ENCODE measurements at places on chromosomes 4 and X.

- no peak for DNase-seq
Observed at GRCh38 chrX:153933748-153934147, 1.1 kb downstream of the NAA10 start.

DNA sequence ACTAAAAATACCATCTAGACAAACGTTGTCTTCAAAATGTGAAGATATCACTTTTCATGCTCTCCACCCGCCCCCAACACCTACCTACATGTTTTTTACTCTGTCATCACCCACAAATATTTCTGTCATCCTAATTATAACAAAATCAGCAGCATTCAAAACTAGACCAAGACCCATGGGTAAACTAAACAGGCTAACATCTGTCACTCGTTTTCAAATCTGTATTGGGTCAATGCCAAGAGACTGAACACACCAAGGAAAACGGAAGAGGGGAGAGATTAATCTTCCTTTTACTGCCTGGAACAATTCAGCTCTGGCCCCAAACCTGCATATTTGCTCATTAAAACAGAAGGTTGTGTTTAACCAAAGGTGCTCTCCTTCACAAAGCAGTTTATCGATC lies 17.5 kb downstream of the FAM184B start:
- no peak for DNase-seq

DNA sequence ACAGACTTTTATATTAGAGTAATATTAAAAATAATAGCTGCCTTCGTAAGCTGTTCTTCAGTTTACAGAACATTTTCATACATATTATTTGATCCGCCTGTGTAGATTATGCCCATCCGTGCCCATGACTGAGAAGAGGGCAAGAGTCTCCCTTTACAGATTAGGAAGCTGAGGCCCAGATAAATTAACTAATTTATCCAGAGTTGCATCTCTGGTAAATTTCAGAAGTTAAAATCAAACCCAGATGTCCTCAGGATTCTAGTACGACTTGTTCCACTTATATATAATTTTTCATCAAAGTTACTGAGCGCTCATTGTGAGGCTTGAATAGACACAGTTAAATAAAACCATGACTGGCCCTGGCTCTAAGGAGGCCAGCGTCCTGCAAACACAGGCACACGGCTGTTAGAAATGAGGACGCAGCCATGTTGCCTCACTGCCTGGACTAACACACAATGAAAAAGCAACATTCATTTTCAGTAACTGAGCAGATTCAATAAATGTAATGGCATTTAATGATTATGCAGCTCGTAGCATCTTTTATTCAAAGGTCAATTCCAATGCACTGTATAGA lies 148.0 kb downstream of the TENM3 start:
- DNase-seq = no peak

- DNase-seq = no peak
Observed at GRCh38 chr4:7821245-7822136, 118.2 kb downstream of the AFAP1 start.

- no peak for DNase-seq
Observed at GRCh38 chr4:86554646-86555045, 39.5 kb upstream of the PTPN13 start.

DNA sequence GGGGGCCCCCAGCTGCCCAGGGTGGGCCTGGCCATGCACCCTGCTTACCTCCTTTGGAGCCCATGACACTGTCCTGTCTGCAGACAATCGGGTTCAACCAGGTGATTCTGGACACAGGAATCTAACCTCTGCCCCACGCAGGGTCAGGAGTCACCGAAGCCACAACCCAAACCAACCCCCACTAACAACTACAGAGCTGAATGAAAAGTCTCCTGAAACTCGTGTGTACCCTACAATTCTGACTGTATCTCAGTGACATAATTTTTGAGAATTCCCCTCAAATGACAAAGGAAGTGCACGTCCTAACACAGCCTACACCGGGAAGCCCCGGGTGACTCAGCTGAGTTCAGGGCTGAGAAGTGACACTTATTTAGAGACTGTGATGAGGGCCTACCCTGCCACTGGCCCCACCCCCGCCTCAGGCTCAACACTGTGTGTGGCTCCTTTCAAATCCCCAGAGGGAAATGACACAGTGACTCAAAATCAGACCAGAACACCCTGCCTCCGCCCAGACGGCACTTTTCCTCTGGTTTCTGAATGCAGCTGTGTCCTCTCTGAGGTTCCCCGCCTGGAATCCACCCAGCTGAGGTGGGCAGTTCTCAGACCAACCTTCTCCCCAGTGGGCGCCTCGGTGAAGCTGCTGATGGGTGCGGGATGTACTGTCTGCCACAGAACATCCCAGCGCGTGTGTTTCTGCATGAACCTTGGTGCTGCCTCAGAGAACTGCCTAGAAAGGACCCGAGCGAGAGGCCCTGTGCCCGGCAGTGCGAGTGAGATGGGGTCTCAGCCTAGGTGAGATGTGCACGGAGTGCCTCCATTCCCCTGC lies 9.9 kb downstream of the TNIP2 start:
- DNase-seq = peak; percentile 56

GRCh38 chrX:87517571-87518141 lies at the start of gene KLHL4:
Gene KLHL4, plus strand, starts transcription at chrX:87517802. Its CDS starts 92 bp downstream, at chrX:87517894.
- DNase-seq = no peak

DNA sequence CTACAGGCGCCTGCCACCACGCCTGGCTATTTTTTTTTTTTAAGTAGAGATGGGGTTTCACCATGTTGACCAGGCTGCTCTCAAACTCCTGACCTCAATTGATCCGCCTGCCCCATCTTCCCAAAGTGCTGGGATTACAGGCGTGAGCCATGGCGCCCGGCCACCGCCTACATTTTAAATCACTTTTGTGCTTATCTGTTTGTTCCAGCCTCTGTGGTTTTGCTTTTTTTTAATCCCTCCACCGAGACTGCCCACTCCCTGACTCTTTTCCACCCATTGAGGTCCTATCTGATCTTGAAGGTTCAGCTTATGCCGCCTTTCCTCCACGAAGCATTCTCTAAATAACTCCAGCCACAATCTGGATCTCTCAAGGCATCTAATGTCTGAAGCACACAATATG lies 73.5 kb downstream of the CHRDL1 start:
- no peak for DNase-seq

- DNase-seq = no peak
Observed at GRCh38 chr4:134560728-134561127, 359.1 kb upstream of the PABPC4L start.

DNA sequence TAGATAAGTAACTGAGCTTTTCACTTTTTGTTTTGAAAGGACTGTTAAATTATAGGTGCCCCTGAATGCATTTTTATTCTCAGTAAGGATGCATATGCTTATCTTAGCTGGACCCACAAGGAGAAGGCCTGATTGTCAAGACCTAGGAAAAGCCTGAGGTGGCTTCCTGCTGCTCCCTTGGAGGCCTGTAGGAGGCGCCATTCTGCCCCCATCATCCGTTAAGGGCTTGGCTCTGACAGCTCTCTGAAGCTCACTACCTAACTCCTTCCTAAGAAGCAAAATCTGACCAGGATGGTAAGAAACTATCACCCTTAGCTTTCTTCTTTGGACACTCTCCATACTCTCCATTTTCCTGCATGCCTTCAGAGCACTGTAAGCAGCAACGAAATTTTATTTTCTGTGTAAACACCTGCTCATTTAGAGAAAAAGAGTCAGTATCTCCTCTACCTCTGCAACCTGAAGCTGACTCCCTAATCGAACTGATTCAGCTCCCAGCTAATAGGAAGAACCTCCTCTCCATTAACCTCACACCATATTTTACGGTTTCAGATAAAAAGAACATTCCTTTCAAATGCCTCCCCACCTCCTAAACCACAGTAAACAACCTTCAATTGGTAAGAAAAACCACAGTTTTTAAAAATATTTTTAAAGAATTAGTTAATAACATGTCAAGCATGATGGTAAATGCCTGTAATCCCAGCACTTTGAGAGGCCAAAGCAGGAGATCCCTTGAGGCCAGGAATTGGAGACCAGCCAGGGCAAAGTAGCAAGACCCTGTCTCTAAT lies 73.4 kb upstream of the EDNRA start:
- DNase-seq = no peak

GRCh38 chrX:46704767-46705386 lies 54.0 kb downstream of the SLC9A7 start:
- no peak for DNase-seq

- no peak for DNase-seq
Observed at GRCh38 chrX:11760958-11761357, 2.9 kb downstream of the MSL3 start.

DNA sequence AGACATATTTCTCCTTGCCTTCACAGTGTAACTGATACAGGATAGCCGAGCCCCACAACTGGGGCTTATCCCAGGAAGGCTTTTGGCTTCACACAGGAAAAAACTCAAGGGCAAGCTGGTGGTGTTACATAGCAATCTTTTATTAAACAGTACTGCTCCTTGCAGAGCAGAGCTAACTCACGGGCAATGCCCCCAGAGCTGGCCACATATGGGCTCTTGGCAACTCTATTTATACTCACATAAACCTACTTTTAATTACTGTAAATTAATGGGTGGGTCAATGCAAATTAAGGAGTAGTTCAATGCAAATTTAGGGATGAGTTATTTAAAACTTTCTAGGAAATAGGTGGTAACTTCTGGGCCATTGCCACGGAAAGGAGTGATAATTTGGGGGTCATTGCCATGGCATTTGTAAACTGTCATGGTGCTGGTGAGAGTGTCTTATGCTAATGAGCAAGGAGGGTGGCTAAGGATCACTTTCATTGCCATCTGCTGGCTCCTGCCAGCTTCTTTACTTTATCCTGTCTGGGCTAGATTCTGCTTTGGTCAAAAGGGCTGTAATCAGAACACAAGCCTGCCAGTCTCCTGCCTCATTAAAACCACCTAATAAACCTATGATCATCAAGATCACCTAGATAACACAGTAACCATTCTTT lies 288.8 kb downstream of the CENPC start:
- no peak for DNase-seq

- DNase-seq = no peak
Observed at GRCh38 chrX:118520216-118521206, 24.9 kb downstream of the DOCK11 start.

GRCh38 chrX:24229976-24230375 lies 80.4 kb downstream of the ZFX start:
- DNase-seq = no peak

DNA sequence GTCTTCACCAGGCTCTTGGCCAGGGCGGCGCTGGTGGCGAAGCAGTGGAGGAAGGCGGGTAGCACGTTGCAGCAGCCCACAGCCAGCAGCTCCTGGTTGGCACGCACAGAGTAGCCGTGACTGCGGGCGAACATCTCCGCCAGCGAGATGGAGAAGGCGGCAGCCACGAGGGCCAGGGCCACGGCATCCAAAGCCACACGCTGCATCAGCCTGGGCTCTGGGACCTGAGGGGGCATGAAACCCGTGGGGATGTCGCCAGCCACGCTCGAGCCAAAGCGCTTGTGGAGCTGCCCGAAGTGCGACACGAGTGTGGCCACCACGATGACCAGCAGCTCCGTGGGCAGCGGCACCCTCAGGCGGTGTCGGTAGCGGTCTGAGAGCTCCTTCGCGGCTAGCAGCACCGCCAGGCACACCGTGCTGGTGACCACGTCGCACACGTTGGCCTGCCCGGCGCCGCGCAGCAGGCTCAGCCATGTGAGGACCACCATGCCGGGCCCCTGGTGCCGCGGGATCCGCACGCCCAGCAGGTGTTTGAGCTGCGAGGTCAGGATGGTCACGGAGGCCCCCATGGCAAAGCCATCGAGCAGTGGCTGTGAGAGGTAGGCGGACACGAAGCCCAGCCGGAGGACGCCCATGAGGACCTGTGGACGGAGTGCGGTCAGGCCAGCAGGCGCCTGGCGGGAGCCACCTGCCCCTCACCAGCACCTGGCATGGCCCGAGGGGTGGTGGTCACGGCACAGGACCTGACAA lies 3.1 kb downstream of the IDUA start:
- DNase-seq = no peak

GRCh38 chr4:77104791-77105540 lies 29.2 kb upstream of the CCNI start:
- DNase-seq = peak; percentile 88

- DNase-seq = no peak
Observed at GRCh38 chr4:113059449-113060182, 10.2 kb downstream of the ANK2 start.
